ENCODE measurements at places on chromosomes 3 and 15.

DNA sequence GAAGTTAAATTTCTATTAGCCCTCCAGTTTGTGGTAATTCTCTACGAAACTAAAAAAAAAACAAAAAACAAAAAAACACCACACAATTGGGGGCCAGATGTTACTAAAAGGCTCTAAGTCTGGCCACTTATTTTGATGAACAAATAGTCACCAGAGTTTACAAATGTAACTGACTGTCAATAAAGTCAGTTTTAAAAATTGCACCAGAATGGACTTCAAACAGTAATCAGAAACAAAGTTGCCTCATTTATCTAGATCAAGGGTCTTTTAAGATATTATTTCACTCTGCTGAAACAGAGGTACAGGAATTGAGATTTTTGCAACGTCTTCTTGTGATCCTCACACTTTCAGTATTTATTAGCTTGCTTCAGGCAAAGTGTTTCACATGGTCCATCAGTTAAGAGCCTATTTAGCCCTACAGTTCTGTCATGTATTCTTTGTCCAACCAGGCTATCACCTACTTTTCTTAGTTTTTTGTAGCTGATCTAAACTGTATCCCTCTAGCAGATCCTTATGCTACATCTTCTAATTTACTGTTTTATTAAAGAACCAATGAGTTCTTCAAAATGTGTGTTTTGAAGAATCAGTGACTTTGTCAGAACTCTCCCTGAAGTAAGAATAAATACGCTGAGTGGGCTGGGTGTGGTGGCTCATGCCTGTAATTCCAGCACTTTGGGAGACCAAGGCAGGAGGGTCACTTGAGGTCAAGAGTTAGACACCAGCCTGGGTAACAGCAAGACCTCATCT lies 74.7 kb downstream of the ANKRD28 start:
- no peak for DNase-seq

DNA sequence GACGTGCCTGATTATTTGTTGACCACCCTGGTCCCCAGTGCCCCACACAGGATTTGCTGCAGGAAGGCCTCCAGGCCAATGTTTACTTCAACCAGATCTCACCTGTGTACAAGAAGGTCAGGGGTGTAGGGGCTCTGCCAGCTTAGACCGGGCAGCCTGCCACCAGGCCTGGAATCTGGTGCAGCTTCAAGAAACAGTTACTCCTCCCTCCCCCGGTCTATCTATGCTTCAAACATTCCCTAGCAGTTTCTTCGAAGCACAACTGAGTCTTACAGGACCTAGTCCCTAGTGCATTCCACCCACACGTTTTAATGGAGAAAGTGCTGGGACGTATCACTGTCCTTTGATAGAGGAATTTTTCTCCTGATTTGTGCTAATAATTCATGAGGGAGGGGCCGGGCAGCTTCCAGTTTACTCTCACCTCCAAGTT lies 8.0 kb downstream of the SH3BP5 start:
- no peak for DNase-seq

DNA sequence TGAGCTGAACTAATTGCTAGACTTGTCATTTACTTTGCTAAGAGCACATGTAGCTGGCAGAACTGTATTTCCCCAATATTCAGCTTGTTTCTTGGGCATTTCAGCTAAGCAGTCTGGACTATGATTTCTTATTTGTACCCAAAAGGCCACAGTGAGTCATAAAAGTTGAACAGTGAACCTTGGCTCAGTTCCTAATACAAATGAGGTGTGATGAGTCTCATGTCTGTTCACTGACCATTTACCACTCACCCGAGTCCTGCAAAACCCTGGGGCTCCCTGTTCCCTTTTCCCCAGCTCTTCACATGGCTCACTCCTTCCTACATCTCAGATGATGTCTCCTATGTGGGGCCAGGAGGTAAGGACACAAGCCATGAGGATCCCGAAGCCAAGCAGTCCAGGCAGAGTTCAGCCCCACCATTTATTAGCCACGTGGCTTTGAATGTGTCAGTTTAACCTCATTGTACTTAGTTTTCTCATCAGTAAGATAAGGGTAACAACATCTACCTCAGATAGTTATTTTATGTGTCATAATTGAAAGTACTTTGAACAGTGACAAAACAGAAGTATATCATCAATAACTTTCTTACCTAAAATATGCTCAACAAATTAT lies 239.3 kb downstream of the IL5RA start:
- DNase-seq = no peak

GRCh38 chr15:90044916-90045371 lies 43.8 kb downstream of the ZNF710 start:
- DNase-seq = no peak

- DNase-seq = no peak
These were observed 9.2 kb upstream of the GRIP2 start for GRCh38 chr3:14549256-14549919.

GRCh38 chr3:186940967-186941366 lies 10.6 kb downstream of the ST6GAL1 start:
- DNase-seq = no peak

DNA sequence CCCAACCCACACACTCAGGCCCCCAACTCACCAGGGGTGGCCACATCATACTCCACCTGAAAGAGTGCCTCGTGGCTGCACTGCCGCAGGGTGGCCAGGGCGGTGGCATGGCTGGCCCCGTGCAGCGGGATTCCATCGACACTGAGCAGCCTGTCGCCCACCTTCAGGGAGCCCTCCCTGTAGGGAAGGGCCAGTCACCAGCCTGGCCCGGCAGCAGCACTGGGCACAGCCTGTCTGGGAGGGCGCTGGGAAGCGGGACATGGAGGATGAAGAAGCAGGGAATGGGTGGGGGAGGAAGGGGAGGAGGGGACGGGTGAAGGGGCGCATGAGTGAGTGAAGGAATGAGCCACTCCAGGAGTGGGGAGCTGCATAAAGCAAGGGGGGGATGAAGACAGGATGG lies 18.5 kb downstream of the GRIP2 start:
- no peak for DNase-seq

DNA sequence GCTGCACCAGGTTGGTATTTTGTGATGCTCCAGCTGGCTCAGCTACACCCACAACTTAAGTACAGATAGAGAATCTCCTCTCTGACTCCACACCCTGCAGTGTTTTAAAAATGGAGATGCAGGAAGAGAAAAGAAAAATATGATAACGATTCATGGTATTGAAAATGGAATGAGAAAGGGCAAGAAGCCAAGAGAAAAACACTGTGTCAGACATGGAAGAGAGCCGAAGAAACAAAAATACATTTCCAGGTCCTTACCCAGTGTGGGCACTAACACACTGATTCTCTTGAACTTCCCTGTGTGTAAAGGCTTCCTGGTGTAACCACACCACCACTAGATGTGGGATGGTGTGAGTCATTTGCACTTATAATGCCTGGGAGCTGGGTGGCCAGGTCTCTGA lies 93.1 kb downstream of the GMPS start:
- no peak for DNase-seq

DNA sequence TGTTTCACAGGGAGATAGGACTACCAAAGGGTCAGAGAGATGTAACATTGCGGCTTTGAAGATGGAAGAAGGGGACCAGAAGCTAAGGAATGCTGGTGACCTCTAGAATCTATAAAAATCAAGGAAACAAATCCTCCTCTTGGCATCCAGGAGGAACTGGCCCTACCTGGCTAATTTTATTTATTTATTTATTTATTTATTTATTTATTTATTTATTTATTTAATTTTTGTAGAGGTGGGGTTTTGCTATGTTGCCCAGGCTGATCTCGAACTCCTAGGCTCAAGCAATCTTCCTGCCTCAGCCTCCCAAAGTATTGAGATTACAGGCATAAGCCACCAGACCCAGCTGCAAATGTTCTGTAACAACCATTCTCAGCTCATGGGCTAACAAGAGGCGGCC lies 19.7 kb downstream of the MYL3 start:
- DNase-seq = no peak
